ENCODE measurements at places on chromosomes 3 and 15. TPM values are rescaled to one million over a fixed set of nuclear protein-coding genes. Genes with fewer than 3 reads are reported as not detected.

The CACNA2D2 gene
- polyA plus RNA-seq, result 5.6 TPM

The COMMD2 gene
- 38.1 TPM for polyA plus RNA-seq

The UROC1 gene
- not detected for polyA plus RNA-seq

The IL5RA gene
- 0.46 TPM for polyA plus RNA-seq

The NEK11 gene
- polyA plus RNA-seq, result 9.8 TPM

The KBTBD13 gene
- 1.2 TPM for polyA plus RNA-seq

The KBTBD8 gene
- 3.3 TPM for polyA plus RNA-seq

The SLCO2A1 gene
- 6.6 TPM for polyA plus RNA-seq

The A4GNT gene
- not detected for polyA plus RNA-seq

The WDR93 gene
- 0.17 TPM for polyA plus RNA-seq

The CLRN1 gene
- polyA plus RNA-seq, result 0.37 TPM

The C3orf70 gene
- polyA plus RNA-seq, result 4.0 TPM

The LRTM1 gene
- polyA plus RNA-seq, result 106 TPM

The ADGRG7 gene
- 0.04 TPM for polyA plus RNA-seq

The APBA2 gene
- polyA plus RNA-seq, result 6.0 TPM

The XCR1 gene
- 0.37 TPM for polyA plus RNA-seq

The ARID3B gene
- polyA plus RNA-seq, result 4.5 TPM

The ITPKA gene
- not detected for polyA plus RNA-seq

The SNTN gene
- polyA plus RNA-seq, result not detected

The PCLAF gene
- 37.4 TPM for polyA plus RNA-seq

The ATP2B2 gene
- polyA plus RNA-seq, result 6.6 TPM

The PROK2 gene
- 0.90 TPM for polyA plus RNA-seq

The IL17RD gene
- polyA plus RNA-seq, result 32.9 TPM

All from muscle of back (tissue), 13 donors.